ENCODE measurements at places on chromosomes 16 and 17.

GRCh38 chr17:81144423-81144781 is 20.9 kb upstream of the PVALEF start:
- DNase-seq = no peak

DNA sequence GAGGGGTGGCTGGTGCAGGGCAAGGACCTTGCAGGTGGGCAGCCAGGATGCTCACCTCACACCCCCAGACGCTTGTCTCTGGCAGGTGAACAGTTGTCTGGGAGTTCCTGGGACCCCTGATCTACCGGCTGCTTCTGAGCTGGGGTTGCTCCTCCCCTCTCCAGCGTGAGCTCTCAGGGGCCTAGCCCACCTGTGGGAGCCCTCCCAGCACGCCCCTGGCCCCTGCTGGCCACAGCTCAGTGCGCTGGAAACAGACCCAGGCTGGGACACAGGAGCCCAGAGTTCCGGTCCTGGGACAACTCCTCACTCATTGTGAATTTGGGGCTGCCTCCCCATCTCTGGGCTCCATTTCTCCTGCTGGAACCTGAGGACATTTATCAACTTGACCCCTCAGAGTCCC is 30.3 kb downstream of the ARHGAP23 start:
- DNase-seq = no peak

GRCh38 chr17:79164913-79165695 is 90.5 kb downstream of the ENGASE start:
- DNase-seq = no peak

DNA sequence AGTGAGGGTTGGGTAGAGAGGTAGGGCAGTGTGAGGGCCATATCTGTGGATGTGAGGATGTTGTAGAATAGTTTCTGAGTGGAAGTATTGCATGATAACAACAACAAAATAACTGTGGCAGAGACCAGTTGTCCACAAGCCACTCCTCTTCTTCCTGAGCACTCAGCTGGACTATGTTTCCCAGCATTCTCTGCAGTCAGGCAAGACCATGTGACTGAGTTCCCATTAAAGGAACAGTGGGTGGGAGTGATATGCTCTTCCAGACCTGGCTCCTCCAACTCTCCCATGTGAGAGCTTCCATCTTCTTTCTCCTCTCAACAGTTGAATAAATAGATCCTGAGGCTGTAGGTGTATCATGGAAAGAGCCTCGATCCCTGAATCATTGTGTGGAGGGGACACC is 272.4 kb downstream of the CBLN1 start:
- DNase-seq = no peak

- DNase-seq = no peak
These were observed 26.4 kb upstream of the BEAN1 start for GRCh38 chr16:66400503-66401380.

DNA sequence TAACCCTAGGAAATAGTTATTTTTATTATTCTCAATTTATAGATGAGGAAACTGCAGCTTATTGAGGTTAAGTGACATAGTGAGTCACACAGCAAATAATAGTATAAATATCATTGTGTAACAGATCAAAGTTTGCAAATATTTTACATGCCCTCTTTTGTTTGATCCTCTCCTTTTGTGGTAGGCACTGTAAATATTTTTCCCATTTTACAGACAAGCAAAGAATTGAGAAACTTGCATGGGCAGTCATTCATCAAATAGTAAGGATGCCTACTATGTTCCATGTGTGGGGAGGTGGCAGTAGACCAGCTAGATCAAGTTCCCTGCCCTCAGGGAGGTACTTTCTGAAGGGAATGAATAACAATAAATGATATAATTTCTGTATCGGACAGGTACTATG is 173.0 kb downstream of the PHKB start:
- no peak for DNase-seq

All from brain pericyte (primary cell).